ENCODE measurements at places on chromosomes 3 and 15.

DNA sequence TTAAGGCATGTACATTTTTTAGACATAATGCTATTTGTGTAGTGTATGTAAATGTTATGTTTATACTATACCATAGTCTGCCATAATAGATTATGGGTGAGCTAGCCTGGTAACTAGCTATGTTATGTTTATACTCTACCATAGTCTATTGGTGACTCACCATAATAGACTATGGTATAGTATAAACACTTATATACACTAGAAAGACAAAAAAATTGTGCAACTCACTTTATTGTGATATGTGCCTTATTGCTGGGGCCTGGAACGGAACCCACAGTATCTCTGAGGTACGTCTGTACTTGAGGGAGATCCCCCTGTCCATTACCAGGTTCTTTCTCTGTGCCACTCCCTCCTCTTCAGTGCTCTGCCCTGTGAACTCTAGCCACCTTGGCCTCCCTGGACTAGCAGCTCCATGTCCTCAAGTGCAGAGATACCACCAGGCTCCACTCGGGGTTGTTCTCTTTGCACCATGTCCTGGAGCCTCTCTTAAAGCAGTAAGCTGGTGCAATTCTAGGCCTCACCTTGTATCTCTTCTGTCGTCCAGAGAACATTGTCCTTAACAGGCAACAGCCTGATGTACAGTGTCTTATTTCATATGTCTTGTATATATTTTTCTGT is 60.8 kb upstream of the PXYLP1 start:
- no peak for DNase-seq

- DNase-seq, result no peak
Observed at GRCh38 chr3:150271591-150271960, 136.5 kb upstream of the TSC22D2 start.

DNA sequence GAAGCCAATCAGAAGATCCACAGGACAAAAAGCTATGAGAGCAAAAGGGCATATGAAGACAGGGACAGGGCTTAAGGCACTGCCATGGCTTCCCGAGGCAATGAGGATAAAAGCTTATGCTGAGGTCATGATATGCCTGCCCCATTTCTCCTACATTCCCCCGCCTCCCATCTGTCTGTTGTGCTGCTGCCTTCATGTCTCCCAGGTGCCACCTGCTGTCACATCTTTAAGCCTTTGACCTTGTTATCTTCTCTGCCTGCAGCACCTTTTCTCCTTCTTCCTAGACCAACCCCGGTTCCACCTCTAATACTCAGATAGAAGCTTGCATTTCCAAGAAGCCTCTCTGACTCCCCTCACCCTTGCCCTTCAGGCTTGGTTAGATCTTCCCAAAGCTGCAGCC is 213.8 kb downstream of the ARRDC4 start:
- DNase-seq, result no peak

DNA sequence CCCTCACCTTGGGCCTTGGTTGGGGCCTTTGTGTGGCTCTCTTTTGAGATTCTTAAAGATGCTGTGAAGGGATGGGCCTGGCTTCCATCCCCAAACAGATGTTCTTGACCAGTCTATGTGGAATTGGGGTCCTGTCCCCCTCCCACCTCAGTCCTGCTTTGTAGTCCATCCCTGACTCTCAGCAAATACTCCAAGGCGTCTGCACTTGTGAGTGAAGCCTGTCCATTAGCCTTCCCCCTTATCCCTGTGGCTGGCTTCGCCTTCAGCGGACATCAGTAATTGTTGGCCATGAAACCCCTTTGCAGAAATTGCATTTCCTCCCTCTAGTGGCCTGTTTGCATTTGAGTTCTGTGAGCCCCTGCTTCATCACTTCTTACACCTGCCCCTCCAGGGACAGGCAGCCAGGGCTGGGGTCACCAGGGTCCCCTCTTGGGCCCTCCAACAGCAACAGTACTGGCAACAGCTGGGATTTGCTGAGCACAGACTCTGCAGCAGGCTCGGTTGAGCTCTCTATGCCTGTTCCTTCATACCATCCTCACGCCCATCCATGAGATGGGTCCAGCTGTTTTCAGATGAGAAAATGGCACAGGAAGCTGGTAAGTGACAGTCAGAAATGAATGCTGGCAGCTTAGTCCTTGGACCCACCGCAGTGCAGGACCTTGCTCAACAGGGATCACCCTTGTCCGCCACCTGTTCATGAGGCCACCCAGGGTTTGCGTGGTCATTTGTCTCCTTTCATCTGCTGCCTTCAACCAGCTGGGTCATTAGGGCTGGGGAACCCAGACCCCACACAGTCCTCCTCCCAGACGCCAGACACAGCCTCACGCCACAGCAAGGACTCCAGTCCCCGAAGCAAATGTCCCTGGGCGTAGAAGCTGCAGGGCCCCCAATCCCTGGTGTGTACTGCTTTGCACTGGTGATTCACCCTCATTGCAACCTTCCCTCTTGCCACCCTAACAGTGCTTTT is 8.9 kb upstream of the LRRK1 start:
- DNase-seq, result no peak

GRCh38 chr3:95341314-95341713 is 1278.5 kb downstream of the NSUN3 start:
- no peak for DNase-seq
